Activated naive CD8-positive, alpha-beta T cell treated with anti-CD3 and anti-CD28 coated beads, Interleukin-2, amount 10 ng/mL, durations not matched to agents 7 days and 5 days (primary cell): ENCODE measurements at places on chromosomes 6 and 20. TPM values are rescaled to one million over a fixed set of nuclear protein-coding genes. Genes with fewer than 3 reads are reported as not detected.

The ASF1A gene
- 66.8 TPM for total RNA-seq

The PGC gene
- total RNA-seq, result not detected

DNA sequence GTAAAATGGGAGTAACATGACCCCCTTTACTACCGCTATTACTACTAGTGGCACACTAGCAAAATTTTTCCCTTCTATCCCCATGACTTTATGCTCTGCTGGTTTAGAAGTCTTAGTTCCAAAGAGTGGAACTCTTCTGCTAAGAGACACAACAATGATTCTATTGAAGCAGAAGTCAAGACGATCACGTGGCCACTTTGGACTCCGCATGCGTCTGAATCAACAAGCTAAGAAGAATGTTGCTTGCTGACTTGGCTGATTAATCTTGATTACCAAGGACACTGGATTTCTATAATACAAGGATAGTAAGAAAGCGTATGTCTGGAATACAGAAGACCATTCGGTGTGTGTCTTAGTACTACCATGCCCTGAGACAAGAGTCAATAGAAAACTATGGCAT, 244.7 kb upstream of the BTBD3 start:
- DNase-seq, result no peak

- no peak for DNase-seq
These were observed 15.2 kb downstream of the APMAP start for GRCh38 chr20:24977336-24977735.

GRCh38 chr20:35735826-35736470, 6.1 kb downstream of the RBM39 start:
- DNase-seq, result no peak
